ENCODE measurements at places on chromosomes 7 and 10.

- DNase-seq, result peak; percentile 61
Measured at GRCh38 chr7:8176370-8177081, 85.4 kb downstream of the ICA1 start.

DNA sequence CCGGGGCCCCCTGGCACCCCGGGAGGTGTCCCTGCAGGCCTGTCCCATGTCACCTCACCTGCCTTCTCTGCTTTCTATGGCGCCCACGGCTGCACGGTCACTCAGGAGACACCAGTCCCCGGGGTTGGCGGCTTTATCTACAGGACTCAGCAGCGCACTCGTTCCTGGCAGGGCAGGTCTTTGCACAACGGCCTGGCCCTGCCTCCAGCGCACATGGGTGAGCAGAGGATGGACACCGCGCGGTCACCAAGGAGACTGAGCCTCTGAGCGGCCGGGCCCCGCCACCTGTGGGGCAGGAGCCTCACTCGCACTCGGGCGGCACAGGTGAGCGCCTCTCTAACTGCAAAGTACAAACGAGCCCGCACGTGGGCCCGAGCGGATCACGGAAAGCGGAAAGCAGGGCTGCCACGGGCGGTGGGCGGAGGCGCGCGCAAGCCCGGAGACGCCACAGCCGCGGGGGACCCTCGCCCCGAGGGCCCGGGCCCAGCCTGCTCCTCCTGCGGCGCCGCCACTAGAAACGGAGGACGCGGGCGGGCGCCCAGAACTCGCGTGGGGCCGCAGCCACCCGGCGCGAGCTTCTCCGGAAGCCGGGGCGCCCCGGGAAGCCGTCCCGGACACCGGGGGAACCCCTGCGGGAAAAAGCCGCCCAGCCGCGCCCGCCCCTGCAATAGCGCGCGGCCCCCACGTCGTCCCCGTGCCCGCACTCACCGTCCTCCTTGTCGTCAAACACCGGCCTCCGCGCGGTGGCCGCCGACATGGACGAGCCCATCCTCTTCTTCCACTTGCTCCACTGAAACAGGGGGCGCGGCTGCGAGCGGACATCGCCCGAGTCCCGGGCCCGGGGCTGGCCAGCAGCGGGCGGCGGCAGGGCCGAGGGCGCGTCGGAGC, 642 bp downstream of the STK32C start:
- DNase-seq, result no peak

DNA sequence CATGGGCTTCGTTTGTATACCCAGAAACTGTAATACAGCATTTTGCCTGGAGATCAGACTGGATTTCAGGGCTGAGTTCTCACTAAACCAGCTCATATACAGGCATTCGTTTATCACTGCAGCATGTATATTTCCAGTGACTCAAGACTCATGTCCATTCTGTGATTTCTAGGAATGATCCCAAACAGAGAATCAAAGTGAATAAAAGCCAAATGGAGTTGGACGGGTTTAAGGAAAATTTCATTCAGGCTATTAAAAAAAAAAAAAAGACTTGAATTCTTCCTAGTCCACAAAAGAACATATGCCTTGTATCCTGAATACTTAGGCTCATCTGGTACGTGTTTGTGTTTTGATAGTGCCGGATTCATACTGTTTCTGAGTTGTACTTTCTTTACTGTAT, 46.8 kb downstream of the TET1 start:
- DNase-seq, result no peak

- DNase-seq, result no peak
Measured at GRCh38 chr7:157634401-157635147, 297.8 kb downstream of the DNAJB6 start.

Measured in germinal center (tissue), 1 donor.